ENCODE measurements at places on chromosomes 6 and 20. TPM values are rescaled to one million over a fixed set of nuclear protein-coding genes. Genes with fewer than 3 reads are reported as not detected.

The DDO gene
- total RNA-seq = 7.1 TPM

The CPXM1 gene
- total RNA-seq = 1.3 TPM

The NINL gene
- total RNA-seq = 13.2 TPM

The RGS17 gene
- 0.26 TPM for total RNA-seq

The SPEF1 gene
- total RNA-seq = 0.46 TPM

The TSPO2 gene
- total RNA-seq = not detected

The HTR1E gene
- total RNA-seq = not detected

The GJA1 gene
- 127 TPM for total RNA-seq

The TRIM31 gene
- 0.35 TPM for total RNA-seq

The OR2J3 gene
- not detected for total RNA-seq
